Hematopoietic multipotent progenitor cell treated with erythropoietin and hydrocortisone succinate and interleukin-3 and kit ligand, for 4 days (in vitro differentiated cells): ENCODE measurements at places on chromosomes 2 and 18.

- DNase-seq = peak; percentile 51
Measured at GRCh38 chr18:34709750-34710441, at the start of gene DTNA. Gene DTNA (plus strand): TSS chr18:34710298. CDS start chr18:34755977, 45,679 bp downstream.

- peak; percentile 94 for DNase-seq
Measured at GRCh38 chr2:97870396-97870843, 125.3 kb downstream of the TMEM131 start.

DNA sequence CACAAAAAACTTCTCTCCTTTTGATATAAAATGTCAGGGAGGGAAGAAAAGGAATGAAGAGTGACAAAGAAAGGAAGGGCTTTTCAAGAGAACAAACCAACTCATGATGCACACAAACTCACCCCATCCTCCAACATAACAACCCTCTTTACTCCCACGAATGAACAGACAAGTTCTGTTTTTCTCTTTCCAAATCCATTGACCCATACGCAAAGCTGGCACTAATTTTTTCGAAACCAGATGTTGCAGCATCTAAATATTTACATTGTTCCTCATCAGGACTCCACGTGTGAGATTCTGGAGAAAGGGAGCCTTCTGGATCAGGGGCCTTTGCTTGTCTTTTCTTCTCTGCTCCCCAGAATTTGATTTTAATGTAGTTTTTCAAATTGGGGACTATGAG is 143.3 kb upstream of the BCL2L11 start:
- DNase-seq = no peak

DNA sequence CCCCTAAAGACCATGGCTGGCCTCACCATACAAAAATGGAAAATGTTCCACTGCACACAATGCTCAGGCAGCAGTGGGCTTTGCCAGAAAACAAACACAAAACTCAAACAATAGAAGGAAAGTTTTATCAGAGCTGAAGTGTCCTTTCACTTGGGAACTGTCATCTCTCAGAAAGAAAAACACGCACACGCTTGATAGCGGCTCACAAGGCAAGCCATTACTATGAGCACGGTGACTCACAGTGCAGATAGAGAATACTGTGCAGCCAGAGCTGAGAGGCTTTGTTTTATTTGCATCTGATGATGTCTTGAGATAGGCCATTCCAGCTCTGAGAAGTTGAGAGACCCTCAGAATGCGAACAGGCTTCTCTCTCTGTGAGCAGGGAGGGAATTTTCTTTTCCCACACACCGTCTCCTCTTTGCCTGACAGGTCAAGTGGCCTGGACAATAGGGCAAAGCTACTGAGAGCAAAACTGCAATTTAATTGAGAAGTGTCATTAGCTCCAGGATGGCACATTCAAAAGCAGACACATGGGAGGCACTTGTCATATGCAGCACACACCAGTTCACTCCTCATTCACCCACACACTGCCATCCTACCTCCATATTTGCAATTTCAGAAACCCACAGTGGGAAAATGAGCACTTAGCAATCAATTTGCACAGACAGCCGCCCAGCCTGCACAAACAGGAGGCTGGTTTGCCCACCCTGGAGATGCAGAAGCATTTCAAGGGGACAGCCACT is 236.6 kb downstream of the SS18 start:
- DNase-seq = no peak

DNA sequence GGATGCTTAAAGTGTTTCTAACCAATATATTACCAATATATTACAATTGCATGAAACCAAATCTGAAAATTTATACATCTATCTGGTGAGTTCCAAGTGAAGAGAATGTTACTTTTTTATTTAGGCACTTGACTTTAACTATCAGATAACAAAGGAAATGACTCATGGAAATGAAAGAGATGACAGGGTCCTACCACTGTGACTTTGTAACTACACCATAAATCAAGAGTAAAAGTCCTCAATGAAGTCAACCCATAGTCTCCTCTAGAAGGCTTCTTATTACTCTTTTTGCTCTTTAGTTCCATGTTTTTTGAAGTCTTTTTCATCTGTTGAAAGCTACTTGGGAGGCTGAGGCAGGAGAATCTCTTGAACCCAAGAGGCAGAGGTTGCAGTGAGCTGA is 545.0 kb upstream of the PIK3C3 start:
- no peak for DNase-seq

DNA sequence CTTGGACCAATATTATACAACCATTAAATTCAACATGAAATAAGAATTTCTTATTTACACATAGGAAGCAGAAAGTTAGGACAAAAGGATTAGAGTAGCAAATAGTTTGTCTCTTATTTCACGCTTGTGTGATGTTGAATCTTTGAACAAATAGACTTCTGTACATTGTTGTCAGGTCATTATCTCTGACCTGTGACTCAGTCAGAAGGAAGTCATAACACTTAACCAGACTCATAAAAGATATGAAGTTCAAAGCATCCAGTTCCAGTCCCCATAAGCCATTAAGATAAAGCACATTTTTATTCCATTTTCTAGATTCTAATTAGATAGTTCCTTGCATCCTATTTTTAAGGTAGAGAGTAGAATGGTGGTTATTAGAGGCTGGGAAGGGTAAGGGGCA is 130.8 kb downstream of the UPP2 start:
- DNase-seq = no peak

GRCh38 chr18:13716916-13717315 is 9.4 kb downstream of the FAM210A start:
- DNase-seq = no peak

- DNase-seq = peak; percentile 88
Measured at GRCh38 chr2:105786231-105787230, 41.8 kb downstream of the NCK2 start.

GRCh38 chr2:151931030-151931611 is 102.9 kb upstream of the ARL5A start:
- DNase-seq = no peak

- no peak for DNase-seq
Measured at GRCh38 chr2:28268386-28268785, 124.3 kb upstream of the FOSL2 start.

DNA sequence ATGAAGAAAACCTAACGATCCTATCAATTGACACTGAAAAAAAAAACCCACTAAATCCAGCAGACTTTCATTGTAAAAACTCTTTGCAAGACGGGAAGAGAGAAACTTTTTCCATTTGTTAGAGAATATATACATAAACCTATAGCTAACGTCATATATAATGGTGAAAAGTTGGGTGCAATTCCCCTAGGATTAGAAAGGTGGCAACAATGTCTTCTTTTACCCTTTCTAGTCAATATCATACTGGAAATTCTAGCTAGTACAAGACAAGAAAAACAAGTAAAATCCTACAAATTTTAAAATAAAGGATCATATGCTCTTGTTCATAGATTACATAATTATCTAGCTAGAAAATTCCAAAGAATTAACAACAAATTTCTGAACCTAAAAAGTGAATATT is 1596.5 kb upstream of the LRRTM1 start:
- DNase-seq = peak; percentile 28

DNA sequence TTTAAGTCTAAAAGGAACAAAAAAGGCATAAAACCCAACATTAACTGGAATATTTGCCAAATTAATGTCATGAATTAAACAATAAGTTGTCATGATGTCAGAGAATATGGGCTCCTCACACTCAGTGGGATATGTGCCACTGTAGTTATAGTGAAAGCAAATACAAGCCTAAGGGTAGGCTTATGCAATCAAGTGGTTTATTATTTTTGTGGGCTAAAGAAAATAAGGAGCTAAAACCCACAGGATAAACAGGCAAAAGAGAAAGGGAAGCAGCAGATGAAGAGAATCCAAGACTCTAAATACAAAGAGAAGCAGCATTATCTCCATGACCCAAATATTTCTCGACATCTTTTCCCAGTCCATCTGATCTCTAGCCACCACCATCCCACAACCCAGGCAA is 17.5 kb downstream of the YWHAQ start:
- peak; percentile 40 for DNase-seq

GRCh38 chr2:31563273-31563839 is 17.4 kb downstream of the SRD5A2 start:
- DNase-seq = no peak

- DNase-seq = no peak
Measured at GRCh38 chr2:85444629-85445172, 26.2 kb downstream of the SH2D6 start.

GRCh38 chr2:30248791-30249190 is 17.5 kb downstream of the LBH start:
- no peak for DNase-seq

DNA sequence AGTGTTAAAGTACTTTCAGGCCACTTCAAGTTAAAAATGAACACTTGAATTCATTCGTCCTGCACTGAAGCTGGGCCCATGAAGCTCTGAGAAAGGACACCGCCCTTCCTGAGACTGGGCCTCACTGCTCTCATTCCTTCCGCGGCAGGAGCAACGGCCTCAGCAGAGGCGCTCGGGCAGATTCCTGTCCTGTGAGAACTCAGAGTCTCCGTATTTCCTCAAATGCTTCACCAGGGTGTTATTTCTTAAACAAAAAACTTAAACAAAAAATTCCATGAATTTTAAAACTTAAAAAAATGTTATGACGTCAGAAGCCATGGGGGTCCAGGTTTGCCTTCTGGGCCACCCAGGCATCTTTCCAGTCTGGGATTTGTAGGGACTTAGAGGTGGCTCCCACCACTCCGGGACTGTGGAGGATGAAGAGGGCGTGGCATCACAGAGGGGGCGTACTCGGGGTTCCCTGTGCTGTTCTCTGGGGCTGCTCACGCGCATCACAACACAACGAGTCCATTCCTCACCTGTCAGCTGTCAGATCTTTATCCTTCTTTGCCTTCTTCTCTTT is 115.9 kb upstream of the ASB18 start:
- no peak for DNase-seq

DNA sequence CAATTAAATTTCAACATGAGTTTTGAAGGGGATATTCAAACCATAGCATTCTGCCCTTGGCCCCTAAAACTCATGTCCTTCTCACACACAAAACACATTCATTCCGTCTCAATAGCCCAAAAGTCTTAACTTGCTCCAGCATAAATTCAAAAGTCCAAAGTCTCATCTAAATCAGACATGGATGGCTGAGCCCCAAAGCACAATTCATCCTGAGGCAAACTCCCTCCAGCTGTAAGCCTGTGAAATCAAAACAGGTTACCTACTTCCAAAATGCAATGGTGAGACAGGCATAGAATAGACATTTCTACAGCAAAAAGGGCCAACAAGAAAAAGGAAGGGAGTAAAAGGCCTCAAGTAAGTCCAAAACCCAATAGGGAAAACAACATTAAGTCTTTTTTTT is 245.8 kb downstream of the TTC32 start:
- DNase-seq = no peak

DNA sequence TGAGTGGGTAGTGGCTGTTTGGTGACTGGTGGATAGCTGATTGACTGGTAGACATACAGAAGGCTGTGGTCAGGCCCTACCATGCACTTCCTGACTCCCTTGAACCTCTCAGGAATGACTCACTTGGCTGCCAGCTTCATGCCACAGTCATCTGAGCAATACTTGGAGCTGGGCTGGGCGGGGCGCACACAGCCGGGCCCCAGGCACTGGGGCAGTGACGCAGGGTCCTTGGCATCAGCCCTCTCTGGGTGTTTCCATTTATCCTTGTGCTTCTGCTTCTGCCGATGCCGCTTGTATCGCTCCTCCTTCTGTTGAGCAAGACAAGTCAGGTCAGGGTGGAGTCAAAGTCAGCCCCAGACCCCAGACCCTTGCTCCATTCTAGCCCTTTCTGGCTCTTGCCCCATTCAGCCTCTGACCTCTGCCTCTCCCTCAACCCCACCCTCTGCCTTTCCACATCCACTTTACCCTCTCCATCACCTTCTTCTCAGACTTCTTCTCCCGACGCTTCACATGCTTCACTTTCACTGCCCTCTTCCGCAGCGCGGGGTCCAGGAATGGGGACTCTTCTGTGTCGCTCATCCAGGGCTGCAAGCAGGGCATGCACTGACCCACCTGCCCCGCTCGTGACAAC is 3.0 kb upstream of the MBD1 start:
- no peak for DNase-seq

- DNase-seq = peak; percentile 77
Measured at GRCh38 chr2:143513081-143513480, 383.9 kb downstream of the ARHGAP15 start.

- peak; percentile 13 for DNase-seq
Measured at GRCh38 chr2:104781151-104781550, 72.8 kb upstream of the POU3F3 start.

DNA sequence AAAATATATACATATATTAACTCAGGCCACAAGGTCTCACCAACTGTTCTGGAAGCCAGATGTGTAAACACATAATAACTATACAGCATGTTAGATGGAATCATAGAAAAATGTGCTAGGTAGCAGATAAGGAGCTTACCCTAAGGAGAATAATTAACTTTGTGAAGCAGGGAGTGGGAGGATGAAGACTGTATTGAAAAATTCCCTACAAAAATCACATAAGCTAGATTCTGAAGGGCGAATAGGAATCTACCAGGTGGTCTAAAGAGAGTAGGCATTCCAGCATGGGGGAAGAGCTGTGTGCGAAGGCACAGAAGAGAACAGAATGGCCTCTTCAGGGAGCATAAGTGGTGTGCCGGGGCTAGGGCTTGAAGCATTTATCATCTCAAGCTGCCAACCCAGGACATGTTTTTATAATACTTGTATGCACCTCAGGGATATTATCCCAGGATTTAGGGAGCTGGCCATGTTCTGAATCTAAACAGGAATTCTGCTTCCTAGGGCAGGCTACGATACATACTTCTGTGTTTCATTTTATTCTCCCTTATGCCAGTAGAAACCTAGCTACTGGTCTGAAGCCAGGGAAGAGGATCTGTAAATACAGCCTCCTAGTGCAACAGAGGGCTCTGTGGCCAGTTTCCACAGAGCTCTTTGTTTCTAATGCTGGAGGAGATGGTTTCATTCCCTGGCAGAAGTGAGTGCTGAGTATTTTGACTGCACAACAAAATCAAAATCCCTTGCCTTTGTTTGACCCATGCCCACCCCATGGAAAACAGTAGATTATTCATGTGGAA is 56.7 kb downstream of the NEMP2 start:
- DNase-seq = peak; percentile 69

DNA sequence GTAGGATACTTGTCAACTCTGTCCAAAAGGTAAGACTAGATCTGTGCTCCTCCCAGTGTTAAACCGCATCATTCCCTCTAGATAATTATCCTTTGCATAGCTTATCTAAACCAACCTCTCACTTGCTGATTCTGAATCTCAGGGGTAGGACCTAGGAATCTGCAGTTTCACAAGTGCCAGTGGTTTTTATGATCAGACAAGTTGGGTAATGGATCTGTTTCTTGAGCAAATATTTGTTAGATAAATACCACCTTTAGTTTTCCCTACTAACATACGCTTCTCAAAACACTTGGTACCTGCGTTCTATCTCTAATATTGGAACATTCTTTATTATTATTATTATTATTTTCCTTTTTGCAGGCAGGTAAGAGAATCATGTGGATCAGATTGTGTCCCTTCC is 439.9 kb downstream of the PTPRM start:
- DNase-seq = no peak

DNA sequence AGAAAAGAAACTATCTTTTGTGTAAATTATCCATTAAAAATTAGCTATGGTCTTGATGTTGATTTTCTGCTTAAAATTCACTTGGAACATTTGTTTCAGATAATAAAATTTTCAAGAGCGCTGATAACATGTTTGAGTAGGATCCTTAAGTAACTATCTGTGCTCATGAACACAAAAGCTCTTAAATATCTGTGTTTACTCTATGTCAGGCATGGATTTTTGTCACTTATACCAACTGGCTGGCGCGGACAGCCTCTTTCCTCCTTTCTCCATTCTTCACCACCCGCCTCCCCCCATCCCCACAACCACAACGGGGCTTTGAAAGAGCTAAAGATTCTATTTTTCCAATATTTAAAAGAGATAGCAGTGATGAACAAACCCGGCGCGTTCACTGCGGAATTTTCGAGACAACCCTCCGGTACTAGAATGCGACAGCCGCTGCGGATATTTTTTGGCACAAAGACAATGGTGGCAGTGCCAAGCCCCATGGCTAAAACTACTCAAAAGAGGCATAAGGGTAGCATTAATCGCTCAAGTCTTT is 181.5 kb downstream of the TCF4 start:
- DNase-seq = no peak
